ENCODE measurements at places on chromosomes 1 and 21. TPM values are rescaled to one million over a fixed set of nuclear protein-coding genes. Genes with fewer than 3 reads are reported as not detected.

GRCh38 chr1:234770924-234771540, 161.1 kb upstream of the IRF2BP2 start:
- no peak overlapping the region for H3K27ac ChIP-seq
- DNase-seq: no peak

- H3K27ac ChIP-seq: no peak overlapping the region
- no peak for DNase-seq
- no peaks in the 10 kb centered on the region for H3K27me3 ChIP-seq
- no peak overlapping the region for H3K4me3 ChIP-seq
- H3K36me3 ChIP-seq: no peaks in the 10 kb centered on the region
- no peaks in the 10 kb centered on the region for H3K4me1 ChIP-seq
Observed at GRCh38 chr1:165858364-165858823, 31.0 kb downstream of the UCK2 start.

GRCh38 chr1:116087628-116088027, 23.6 kb upstream of the MAB21L3 start:
- no peak for DNase-seq
- H3K4me1 ChIP-seq: no peaks in the 10 kb centered on the region
- H3K36me3 ChIP-seq: no peaks in the 10 kb centered on the region
- no peak overlapping the region for H3K4me3 ChIP-seq
- H3K27ac ChIP-seq: no peak overlapping the region
- H3K27me3 ChIP-seq: no peaks in the 10 kb centered on the region

DNA sequence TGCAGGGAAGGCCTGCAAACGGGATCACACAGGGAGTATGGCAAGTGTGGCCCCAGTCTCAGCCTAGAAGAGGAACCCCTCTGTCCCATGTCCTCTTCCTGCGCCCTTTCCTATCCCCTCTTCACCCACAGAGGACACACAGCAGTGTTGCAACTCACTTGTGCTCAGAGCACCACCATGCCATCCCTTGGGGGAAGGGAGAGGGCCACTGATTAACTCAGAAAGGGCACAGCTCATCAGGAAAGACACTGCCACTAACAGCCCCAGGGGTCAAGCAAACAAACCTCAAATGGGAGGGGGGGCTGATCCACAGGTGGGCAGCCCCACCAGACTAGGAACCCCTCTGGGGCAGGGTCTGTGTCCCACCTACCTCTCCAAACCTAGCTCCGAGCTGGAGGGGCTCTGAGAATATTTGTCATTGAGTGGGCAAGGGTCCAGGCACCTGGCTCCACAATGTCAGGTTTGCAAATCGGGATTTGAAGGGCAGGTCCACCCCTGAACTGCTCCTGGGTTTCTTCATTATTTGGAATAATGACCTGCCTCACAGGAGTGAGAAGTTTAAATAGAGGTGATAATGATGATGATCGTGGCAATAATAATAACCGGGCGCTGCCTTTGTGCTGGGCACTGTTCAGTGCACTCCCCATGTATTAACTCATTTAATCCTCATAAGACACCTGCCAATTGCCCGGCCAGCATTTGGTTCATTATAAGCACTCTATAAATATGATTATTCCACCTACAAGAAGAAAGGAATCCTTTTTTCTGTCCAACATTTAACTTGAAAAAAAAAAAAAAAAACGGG, 1.0 kb downstream of the ALDH4A1 start:
- H3K36me3 ChIP-seq: no peaks in the 10 kb centered on the region
- no peaks in the 10 kb centered on the region for H3K4me1 ChIP-seq
- peak overlapping the region; percentile 56 for H3K4me3 ChIP-seq
- H3K27me3 ChIP-seq: no peaks in the 10 kb centered on the region
- DNase-seq: no peak

DNA sequence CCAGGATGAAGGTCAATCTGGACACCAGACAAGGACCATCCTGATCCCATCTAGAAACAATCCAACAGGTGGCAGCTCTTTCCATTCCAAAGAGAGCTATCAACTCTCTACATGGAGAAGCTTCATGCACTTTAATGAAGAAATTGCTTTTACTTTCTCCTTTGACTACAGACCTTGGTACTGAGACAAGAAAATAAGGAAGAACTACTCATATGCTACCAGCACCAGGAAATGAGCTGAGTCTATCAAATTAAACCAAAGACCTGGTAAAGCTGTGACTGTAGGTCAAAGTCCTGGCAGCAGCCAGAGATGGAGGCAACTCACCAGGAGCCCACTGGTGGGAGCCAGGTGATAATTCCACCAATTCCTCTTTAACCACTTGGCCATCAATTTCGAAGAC, 64.3 kb upstream of the LRRC8B start:
- H3K4me3 ChIP-seq: no peak overlapping the region
- no peaks in the 10 kb centered on the region for H3K27me3 ChIP-seq
- no peak for DNase-seq

GRCh38 chr1:37501661-37502060, 12.9 kb downstream of the MEAF6 start:
- H3K4me3 ChIP-seq: no peak overlapping the region
- no peaks in the 10 kb centered on the region for H3K36me3 ChIP-seq
- H3K27me3 ChIP-seq: no peaks in the 10 kb centered on the region
- DNase-seq: no peak
- peaks cover 6% of the 10 kb centered on the region for H3K4me1 ChIP-seq

- no peak for DNase-seq
- no peak overlapping the region for H3K27ac ChIP-seq
- no peaks in the 10 kb centered on the region for H3K36me3 ChIP-seq
- no peaks in the 10 kb centered on the region for H3K4me1 ChIP-seq
- no peak overlapping the region for H3K4me3 ChIP-seq
Observed at GRCh38 chr21:42338729-42339715, 11.8 kb downstream of the TFF2 start.

DNA sequence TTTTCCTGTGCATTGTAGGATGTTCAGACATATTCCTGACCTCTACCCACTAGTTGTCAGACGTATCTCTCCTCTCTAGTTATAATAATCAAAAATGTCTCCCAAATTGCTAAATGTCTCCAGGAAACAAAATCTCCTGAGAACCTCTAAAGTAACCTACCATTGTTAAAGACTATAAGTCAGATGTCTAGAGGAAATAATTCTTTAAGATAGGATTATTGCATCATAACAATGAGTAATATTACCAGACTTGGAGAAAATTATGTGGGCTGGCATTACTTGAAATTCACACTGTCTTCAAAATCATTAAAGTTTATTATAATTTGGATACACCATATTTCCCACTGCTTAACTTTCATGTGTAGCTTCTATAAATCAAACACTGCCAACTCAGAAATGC, 643.0 kb upstream of the ADGRL2 start:
- no peaks in the 10 kb centered on the region for H3K27me3 ChIP-seq
- no peak overlapping the region for H3K27ac ChIP-seq
- H3K36me3 ChIP-seq: no peaks in the 10 kb centered on the region
- no peak for DNase-seq
- no peak overlapping the region for H3K4me3 ChIP-seq

GRCh38 chr1:38997034-38997900, 6.2 kb downstream of the AKIRIN1 start:
- peak overlapping the region; percentile 38 for H3K27ac ChIP-seq
- no peak for DNase-seq
- H3K4me1 ChIP-seq: peaks cover 6% of the 10 kb centered on the region
- H3K4me3 ChIP-seq: no peak overlapping the region

DNA sequence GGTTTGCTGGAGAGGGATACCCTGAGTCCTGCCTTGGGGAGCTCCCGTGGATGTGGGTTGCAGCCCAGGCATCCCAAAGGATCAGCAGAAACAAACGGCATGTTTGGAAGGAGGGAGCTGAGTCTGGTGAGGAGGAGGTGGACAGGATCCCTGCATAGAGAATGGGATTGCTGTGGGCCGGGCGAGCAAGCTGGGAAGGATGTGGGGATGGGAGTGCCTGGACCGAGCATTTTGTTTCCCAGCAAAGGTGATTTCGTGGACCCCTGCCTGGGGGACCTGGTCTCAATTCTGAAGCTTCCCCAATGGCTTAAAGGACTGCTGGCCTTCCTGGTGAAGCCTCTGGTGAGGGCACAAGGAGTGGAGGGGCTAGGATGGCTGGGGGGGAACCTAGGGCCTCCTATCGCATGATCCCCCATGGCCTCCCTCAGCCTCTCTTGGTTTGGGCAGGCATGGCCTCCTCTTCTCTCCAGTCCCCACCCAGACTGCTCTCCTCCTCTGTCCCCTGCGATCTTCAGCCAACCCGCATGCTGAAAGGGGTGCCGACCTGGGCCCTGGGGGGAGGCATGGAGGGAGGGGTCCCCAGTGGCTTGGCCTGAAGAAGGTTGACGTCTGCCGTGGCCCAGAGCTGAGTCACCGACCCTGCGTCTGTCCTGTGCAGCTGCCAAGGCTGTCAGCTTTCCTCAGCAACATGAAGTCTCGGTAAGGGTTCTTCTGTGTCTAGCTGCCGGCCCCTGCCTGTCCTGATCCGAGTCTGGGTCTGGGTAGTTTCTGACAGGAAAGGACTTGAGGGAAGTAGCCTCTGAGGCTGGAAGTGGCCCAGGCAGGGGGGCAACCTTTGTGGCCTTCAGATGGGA, 16.3 kb downstream of the FAAH start:
- H3K36me3 ChIP-seq: no peaks in the 10 kb centered on the region
- no peaks in the 10 kb centered on the region for H3K4me1 ChIP-seq
- no peak overlapping the region for H3K4me3 ChIP-seq
- H3K27ac ChIP-seq: no peak overlapping the region
- no peaks in the 10 kb centered on the region for H3K27me3 ChIP-seq

DNA sequence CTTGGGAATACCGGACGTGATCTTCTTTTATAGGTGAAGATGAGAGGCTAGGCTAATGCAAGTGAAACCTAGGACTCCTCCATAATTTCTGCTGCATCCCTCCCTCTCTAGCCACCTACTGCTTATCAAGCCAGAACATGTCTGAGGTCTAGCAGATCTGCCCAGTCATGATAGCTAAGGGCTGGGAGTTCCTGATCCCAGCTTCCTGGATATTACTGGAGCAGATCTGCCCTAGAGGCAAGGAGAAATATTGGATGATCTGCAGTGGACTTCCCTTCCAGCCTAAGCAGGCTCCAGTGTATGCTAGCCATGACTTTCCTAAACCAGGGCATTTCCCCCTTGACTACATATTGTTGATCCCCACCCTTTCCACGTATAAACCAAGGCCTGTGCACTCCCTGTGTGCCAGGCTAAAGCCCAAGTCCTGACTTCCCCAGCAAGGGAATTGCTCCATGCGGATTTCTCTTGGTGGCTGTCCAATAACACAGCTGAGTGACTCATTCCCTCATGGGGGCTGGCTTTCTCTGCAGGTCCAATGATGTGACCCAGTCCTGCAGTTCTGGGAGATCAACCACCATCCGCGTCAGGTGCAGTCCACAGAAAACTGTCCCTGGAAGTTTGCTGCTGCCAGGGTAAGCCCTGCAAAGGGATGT, 15.5 kb upstream of the SARS1 start:
- DNase-seq: peak; percentile 65
- H3K27me3 ChIP-seq: no peaks in the 10 kb centered on the region
- no peaks in the 10 kb centered on the region for H3K36me3 ChIP-seq
- no peaks in the 10 kb centered on the region for H3K4me1 ChIP-seq

- peaks cover 4% of the 10 kb centered on the region for H3K4me1 ChIP-seq
- peak overlapping the region; percentile 17 for H3K27ac ChIP-seq
- no peak overlapping the region for H3K4me3 ChIP-seq
- H3K36me3 ChIP-seq: no peaks in the 10 kb centered on the region
- peak; percentile 46 for DNase-seq
Observed at GRCh38 chr1:10161541-10162290, 48.7 kb upstream of the KIF1B start.

DNA sequence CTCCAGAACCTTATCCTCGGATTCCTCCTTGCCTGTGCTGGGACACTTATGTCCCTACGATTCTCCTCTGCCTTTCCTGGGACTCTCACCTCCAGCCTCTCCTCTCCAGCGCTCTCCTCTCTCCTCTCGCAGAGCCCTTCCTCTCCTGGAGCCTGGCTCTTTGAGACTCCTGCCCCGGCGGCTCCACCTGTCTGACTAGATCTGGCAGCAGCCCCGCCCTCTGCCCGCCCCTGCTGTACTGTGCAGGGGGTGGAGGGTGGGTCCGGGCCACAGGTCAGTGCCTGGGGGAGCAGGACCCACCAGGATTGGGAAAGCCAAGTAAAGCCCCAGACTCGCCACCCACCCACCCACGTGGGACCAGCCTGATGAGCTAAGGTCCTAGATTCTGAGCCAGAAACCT, 1.6 kb downstream of the ELOVL1 start:
- no peaks in the 10 kb centered on the region for H3K36me3 ChIP-seq
- H3K27ac ChIP-seq: peak overlapping the region; percentile 96
- H3K27me3 ChIP-seq: no peaks in the 10 kb centered on the region
- no peak for DNase-seq
- peaks cover 10% of the 10 kb centered on the region for H3K4me1 ChIP-seq

- H3K4me3 ChIP-seq: no peak overlapping the region
- H3K27ac ChIP-seq: no peak overlapping the region
- no peak for DNase-seq
- no peaks in the 10 kb centered on the region for H3K4me1 ChIP-seq
Observed at GRCh38 chr1:181485287-181486097, 2.2 kb downstream of the CACNA1E start.

- H3K4me3 ChIP-seq: no peak overlapping the region
- no peaks in the 10 kb centered on the region for H3K27me3 ChIP-seq
- H3K4me1 ChIP-seq: no peaks in the 10 kb centered on the region
- H3K36me3 ChIP-seq: no peaks in the 10 kb centered on the region
Observed at GRCh38 chr1:182383934-182384333, 7.7 kb downstream of the GLUL start.

GRCh38 chr1:232377494-232377770, 252.5 kb downstream of the SIPA1L2 start:
- no peaks in the 10 kb centered on the region for H3K4me1 ChIP-seq
- DNase-seq: no peak
- no peaks in the 10 kb centered on the region for H3K36me3 ChIP-seq
- H3K27me3 ChIP-seq: no peaks in the 10 kb centered on the region
- H3K27ac ChIP-seq: no peak overlapping the region

DNA sequence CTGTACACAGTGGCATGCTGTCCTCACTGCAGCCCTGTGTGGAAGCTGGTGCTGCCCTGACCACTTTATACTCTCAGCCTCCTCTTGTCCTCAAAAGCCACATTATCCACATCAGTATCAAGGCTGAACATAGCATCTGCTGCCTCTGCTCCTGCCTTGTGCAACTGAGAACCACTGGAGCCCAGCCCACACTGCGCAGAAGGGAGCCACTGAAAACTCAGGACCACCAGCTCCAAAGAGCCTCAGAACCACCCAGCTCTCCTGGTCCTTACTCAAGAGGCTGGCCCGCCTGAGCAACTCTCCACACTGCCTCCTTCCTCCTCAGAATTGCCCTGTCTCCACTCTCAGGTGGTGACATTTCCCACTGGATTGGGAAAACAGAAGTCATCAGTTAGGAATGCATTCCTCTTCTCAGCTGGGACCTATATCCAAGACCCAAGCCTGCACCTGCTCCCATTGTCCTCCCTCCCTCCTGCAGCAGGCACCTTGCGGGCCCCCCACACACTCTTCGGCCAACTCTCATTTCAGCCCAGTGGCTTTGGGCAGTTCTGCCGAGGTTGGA, 7.0 kb upstream of the KISS1 start:
- no peak overlapping the region for H3K27ac ChIP-seq
- no peak overlapping the region for H3K4me3 ChIP-seq
- H3K4me1 ChIP-seq: peaks cover 3% of the 10 kb centered on the region

GRCh38 chr1:85258536-85259117, 835 bp downstream of the C1orf52 start:
- H3K27ac ChIP-seq: peak overlapping the region; percentile 68
- no peaks in the 10 kb centered on the region for H3K4me1 ChIP-seq

- no peak overlapping the region for H3K27ac ChIP-seq
- H3K36me3 ChIP-seq: no peaks in the 10 kb centered on the region
- peaks cover 3% of the 10 kb centered on the region for H3K27me3 ChIP-seq
- no peak overlapping the region for H3K4me3 ChIP-seq
- no peak for DNase-seq
Observed at GRCh38 chr1:94234615-94235014, 2.8 kb downstream of the ARHGAP29 start.

The NLRP3 gene
- 0.26 TPM for total RNA-seq

The TRIM63 gene
- total RNA-seq: not detected

The KCNK1 gene
- 4.7 TPM for total RNA-seq

The CYP4Z1 gene
- total RNA-seq: 0.41 TPM

The KCNH1 gene
- total RNA-seq: 1.1 TPM

The OR6K3 gene
- total RNA-seq: not detected

The NSL1 gene
- 72.8 TPM for total RNA-seq

The RNF115 gene
- 18.8 TPM for total RNA-seq

Measured in uterus (tissue), 4 donors.